ENCODE measurements at places on chromosomes 7 and 10.

- DNase-seq: no peak
Observed at GRCh38 chr7:46133072-46133471, 212.0 kb upstream of the IGFBP3 start.

GRCh38 chr7:44769776-44770294 lies 21.2 kb downstream of the ZMIZ2 start:
- DNase-seq: peak; percentile 56

DNA sequence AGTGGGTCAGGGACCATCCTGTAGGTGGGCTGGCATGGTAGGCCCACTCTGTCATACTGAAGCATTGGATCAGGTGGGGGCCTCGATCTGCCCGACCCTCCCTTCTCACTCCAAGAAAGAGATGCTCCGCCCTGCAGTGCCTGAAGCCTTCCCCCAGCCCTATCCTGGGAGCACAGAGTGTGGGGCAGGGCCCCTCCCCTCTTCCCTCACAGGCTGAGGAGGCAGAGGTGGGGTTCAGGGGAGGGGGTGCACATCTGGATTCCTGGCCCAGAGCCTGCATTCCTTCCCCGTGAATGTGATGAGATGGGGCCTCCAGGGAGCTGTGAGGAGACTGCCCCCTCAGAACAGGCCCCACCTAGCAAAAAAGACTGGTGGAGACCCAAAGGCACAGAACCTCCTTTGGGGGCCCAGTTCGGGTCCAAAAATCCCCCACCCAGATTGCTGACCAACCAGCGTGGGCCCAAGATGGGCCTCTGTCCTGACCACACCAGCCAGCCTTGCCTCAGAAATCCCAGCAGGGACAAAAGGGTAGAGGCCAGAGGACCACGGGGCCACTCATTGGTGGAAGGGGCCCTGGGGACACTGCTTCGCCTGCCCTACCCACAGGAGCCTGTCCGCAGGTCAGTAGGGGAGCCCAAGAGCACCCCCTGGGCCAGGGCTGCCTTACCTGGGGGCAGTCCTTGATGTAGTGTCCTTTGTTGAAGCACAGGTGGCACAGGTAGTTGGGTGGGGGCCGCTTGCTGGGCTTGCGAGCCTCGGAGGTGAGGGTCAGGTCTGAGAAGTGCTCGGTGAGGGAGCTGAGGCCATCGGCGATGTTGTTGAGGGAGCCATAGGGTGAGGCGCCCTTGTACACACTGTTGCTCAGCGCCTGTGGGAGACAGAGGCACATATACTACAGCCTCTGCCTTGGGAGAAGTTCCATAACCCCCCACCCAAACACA lies 13.3 kb downstream of the ZCCHC24 start:
- DNase-seq: no peak

DNA sequence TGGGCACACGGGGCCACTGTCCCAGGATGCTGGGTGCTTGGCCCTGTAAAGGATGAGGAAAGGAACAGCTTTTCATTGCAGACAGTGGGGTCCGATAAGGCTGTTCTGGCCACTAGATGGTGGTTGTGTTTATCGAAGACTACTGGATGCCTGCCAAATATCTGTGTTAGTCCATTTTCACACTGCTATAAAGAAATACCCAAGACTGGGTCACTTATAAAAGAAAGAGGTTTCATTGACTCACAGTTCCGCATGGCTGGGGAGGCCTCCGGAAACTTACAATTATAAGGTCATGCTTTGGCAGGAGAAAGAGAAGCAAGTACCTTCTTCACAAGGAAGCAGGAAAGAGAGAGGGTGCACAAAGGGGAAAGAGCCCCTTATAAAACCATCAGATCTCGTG lies 32.2 kb upstream of the GARS1 start:
- DNase-seq: no peak

- DNase-seq: no peak
Observed at GRCh38 chr7:142859829-142860228, 5.0 kb downstream of the EPHB6 start.

GRCh38 chr10:21510241-21511094 lies 15.0 kb downstream of the SKIDA1 start:
- no peak for DNase-seq

Data from small intestine (tissue), 16 donors.